AG04450 (cell line): ENCODE measurements at places on chromosomes 1 and 21.

DNA sequence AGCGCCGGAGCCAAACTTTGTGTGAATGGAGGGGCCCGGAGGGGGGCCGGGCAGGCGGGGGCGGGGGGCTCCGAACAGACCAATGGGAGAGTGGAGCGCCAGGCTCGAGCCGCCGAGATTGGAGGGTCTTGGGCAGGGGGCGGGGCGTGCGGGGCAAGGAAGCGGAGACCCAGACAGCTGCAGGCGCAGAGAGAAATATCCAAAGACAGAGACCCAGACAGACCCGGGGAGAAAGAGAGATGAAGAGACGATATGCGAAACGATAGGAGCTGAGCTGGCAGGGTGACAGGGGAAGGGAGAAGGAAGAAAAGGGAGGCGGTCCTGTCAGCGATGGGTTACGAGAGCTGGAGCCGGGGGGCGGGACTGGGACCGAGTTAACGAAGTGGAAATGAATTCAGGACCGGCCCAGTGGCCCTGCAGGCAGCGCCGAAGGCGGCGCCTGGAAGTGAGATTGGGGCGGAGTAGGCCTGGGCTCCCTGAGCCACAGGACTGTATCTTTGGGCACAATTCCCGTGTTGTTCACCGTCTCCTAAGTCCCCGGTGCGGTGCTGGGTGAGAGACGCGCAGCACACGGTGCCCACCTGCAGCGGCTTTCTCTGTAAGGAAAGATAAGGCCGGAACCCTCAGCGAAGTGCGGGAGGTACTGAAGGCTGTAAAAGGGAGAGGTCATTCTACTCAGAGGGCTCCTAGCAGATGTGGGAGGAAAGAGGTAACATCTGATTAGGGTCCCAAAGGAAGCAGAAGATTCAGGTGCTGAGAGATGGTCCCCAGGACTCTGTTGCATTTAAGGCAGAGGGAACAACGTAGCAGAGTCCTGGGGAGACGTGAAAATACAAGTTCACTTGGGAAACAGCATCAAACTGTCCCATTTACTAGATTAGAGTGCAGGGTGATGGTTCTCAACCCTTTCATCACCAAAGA is 543 bp upstream of the KCNJ10 start:
- no peak for DNase-seq

DNA sequence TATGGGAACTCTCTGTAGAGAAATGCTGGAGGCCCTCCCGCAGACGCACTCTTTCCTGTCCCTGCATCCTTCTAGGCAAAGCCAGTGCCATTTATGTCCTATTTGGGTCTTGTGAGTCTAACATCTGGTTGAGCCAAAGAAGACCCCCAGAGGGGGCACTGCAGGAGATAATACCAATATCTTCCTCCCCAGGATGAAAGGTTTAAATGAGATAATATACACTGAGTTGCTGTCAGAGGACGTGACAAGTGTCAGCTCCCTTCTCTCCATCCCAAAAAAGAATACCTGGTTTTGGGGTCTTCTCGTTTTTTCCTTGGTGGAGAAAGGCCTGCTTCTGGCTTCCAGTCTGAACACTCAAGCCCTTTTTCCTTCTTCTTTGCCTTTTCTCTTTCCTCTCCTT is 7.6 kb downstream of the TCEA3 start:
- DNase-seq: no peak

GRCh38 chr1:115761601-115762302 is 6.8 kb downstream of the CASQ2 start:
- DNase-seq: no peak

- DNase-seq: no peak
Measured at GRCh38 chr1:23561076-23561812, 1.9 kb upstream of the ID3 start.

DNA sequence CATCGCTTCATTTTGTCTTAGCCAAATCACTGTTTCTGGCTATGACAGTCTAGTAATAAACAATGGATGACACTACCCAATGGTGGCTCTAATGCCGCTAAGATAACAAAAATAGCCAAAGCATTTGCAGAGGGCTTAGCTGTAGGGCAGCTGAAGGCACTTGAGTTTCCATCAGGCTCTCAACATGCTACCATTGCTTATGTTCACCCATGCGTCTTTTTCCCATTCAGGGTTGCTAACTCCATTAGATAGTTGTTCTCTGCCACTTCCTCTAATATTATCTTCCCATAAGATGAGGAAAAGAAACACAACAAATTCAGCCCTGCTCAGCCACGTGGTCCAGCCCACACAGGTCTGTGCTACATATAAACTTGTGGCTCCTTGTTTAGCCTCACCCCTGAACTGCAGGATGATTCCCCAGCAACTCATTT is 159.6 kb downstream of the TOMM20 start:
- DNase-seq: no peak

DNA sequence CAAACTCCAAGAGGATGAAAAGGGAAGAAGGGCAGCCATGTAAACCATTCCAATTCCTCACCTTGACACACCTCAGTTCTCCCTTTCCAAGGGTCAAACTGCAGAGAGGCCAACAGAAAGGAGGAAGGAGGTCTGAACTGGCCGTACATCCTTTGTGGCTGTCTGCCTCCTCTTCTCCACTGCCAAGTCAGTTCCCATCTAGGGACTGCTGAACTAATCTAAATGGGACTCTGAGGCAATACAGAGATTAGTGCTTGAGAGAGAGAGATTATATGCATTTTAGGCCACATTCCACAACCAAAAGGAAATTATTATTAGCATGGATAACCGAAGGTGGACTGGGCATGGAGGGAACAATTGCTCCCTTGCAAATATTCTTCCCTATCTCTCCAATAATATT is 2.7 kb downstream of the ARHGEF11 start:
- DNase-seq: no peak

GRCh38 chr1:63414691-63415365 is 47.4 kb downstream of the ALG6 start:
- no peak for DNase-seq

DNA sequence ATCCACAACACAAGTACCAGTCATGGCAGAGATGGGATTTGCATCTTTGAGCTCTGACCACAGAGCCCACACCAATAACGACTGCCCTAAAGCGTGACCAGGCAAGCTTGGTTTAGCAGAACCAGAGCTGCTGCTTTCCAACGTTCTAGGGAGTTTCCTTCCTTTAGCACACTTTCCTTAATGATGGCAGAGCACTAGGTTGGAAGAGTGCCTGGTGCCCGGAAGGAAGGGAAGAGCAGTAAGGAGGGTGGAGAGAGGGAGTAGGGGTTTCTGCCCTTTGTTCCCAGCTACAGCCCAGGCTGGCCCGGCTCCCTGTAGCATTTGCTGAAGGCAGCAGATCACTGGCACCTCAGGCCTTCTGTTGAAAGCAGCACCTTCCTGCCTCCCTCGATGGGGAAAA is 6.1 kb upstream of the EVA1C start:
- no peak for DNase-seq

DNA sequence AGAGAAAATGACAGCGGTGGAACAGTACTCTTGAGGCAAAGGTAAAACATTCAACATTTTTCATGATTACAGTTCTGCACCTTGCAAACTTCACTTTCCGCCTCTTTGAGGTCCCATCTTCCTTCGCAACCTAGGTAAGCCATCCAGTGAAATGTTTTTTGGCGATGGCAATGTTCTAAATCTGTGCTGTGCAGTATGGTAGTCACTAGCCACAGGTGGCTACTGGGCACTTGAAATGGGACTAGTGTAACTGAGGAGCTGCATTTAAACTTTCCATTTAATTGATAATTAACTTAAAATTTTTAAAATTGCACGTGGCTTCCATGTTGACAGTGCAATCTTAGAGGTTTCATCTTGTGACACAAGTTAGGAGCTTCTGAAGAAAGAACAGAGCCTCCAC is 13.0 kb downstream of the EXOC8 start:
- no peak for DNase-seq

- no peak for DNase-seq
Measured at GRCh38 chr1:228401782-228402640, 4.6 kb downstream of the TRIM11 start.

DNA sequence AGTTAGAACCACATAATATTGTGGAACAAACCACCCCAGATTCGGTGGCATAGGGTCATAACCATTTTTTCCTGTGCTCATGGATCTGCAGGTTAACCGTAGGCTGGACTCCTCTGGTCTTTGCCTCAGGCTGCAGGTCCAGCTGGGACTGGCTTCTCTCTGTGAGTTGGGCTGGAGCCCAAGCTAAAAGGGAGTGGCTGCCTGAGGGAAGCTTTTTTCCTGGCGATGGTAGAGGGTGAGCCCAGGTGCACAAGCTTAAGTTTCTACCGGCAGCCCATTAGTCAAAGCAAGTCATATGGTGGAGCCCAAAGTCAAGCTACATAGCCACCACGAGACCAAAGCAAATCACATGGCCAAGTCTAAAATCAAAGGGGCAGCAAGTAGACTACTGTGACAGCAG is 13.8 kb downstream of the EPHX4 start:
- no peak for DNase-seq

DNA sequence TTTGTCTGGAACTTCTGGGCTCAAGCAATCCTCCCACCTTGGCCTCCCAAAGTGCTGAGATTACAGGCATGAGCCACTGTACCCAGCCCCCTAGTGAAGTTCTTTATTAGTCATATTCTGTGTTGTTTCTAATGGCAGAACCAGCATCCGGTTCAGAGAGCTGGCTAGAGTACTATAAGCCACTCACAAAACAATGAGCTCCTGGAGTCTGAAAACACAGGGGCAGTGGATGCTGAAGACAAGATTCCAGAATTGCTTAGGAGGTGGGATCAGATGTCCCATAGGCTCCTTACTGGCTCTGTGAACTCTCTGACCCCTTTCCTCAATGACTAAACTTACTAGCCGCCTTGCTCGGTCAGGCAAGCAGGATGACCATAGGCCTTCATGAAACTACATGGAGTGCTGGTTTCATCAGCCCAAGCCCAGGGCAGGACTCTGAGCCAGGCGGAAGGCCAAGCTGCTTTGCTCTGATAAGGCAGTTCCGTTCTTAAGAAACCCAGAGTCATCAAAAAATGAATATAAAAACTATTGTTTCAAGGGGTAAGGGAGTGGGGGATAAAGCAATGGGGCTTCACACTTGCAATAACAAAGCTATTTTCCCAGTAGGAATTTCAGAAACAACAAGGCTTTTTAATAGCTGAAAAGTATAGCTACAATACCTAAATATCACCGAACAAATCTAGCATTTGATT is 8.1 kb downstream of the MTHFR start:
- no peak for DNase-seq

DNA sequence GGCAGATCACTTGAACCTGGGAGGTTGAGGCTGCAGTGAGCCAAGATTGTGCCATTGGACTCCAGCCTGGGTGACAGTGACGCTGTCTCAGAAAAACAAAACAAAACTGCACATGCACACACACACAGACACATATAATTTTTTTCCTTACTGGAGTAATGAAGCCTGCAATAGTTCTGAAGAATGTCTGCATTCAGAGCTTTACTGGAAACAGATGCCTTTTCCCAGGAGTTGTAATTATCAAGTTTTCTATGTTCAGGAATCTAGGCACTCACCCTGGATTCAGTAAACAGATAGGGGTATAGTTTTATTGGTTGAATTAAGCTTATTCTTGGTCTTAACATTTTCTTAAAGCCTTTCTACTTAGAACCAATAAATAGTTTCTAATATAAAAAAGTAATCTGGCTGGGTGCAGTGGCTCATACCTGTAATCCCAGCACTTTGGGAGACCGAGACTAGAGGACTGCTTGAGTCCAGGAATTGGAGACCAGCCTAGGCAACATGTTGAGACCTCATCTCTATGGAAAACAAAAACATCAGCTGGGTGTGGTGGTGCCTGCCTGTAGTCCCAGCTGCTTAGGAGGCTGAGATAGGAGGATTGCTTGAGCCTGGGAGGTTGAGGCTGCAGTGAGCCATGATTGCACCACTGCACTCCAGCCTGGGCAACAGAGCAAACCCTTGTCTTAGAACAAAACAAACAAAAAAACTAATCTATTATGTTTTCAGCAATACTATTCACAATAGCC is 15.8 kb downstream of the SPEN start:
- no peak for DNase-seq

GRCh38 chr1:27438621-27439061 is 46.2 kb downstream of the GPR3 start:
- no peak for DNase-seq

- DNase-seq: peak; percentile 92
Measured at GRCh38 chr1:35448344-35448801, 108.8 kb downstream of the KIAA0319L start.

GRCh38 chr1:82924666-82925065 is 1074.3 kb downstream of the TTLL7 start:
- no peak for DNase-seq

- DNase-seq: no peak
Measured at GRCh38 chr1:67604778-67605177, 80.2 kb upstream of the GADD45A start.

GRCh38 chr1:225990705-225991464 is 8.3 kb downstream of the SDE2 start:
- DNase-seq: no peak

DNA sequence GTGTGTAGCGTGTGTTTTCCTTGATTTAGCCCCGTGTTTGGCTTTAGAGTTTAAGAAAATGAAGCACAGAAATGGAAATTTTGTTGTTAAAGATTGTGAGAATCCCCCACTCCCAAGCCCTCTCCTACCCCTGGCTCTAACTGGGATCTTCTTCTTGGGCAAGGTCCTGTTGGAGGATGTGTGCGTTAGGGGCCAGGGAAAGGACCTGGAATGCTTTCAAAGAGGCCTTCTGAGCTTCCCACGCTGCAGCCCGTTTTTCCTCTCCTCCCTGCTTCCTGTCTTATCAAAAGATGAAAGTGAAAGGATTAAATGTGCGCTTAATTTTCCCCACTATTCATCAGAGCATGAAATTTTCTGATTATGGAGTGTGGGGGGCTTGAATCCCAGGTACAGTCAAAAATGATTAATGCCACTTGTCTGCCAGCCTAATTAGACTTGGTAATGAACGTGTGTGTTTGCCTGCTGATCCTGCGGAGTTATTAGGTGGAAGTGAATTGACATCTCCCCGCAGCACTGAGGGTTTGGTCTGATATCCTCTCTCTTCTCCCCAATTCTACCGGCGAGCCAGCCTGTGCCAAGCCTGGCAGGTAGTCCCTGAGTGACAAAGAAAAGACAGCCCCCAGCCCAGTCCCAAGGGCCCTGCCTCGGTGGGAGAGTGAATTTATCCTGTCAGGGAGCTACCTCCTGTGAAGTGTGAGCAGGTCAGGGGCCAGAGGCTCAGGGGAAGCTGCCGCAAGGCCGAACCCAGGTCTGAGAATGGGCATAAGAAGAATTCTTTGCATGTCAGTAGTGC is 4.9 kb downstream of the RASSF5 start:
- no peak for DNase-seq

DNA sequence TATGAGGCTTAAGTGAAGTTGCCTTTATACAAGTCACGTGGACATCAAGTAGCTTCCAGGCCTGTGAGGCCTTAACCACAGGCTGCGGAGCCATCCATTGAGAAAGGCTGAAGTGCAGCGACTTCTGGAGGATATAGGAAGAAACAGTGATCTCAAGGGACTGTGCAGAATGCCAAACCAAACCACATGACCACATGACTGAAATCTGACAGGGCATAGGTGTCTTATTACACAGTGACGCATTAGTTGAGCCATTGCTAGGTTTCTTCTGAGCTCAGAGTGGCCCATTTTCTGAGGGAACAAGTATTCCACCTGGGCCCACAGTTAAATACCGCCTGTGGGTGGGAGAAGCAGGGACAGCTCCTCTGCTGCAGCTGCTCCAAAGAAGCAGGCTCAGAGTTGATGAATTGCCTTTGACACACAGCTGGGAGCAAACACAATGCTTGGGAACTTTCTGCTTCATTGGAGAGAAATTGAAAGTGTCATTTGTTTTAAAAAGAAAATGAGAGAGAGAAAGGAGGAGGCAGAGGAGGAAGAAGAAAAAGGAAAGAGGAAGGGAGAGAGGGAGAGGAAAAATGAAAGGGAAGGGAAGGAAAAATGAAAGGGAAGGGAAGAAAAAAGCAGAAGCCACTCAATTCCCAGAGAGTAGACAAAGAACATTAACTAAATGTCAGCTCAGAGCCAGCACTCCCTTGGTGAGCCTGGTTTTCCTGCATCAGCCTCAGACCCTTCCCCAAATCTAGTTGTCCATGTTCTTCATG is 94.4 kb downstream of the COLGALT2 start:
- peak; percentile 81 for DNase-seq
